Natural killer cell treated with Interleukin-12 subunit alpha and Interleukin-12 subunit beta and Interleukin-15 and Interleukin-18, amount 100 ng/mL, for 72 hours (primary cell): ENCODE measurements at places on chromosomes 5 and 9.

DNA sequence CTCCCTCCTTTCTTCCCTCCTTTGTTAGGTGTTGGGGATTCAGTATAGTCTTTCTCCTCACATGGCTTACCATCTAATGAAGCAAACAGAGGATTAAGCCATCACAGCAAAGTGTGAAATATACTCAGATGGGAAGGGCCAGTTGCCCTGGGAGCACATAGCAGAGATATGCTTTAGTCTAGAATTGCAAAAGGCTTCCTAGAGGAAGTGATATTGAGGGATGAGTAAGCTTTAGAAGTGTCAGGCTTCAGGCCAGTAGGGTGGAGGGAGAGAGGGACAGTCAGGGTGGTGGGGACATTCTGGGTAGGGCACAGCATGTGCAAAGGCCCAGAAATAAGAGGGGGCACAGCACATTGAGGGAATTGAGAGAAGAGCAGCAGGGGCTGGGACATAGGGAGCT, 46.2 kb upstream of the GLRA1 start:
- no peak for DNase-seq

DNA sequence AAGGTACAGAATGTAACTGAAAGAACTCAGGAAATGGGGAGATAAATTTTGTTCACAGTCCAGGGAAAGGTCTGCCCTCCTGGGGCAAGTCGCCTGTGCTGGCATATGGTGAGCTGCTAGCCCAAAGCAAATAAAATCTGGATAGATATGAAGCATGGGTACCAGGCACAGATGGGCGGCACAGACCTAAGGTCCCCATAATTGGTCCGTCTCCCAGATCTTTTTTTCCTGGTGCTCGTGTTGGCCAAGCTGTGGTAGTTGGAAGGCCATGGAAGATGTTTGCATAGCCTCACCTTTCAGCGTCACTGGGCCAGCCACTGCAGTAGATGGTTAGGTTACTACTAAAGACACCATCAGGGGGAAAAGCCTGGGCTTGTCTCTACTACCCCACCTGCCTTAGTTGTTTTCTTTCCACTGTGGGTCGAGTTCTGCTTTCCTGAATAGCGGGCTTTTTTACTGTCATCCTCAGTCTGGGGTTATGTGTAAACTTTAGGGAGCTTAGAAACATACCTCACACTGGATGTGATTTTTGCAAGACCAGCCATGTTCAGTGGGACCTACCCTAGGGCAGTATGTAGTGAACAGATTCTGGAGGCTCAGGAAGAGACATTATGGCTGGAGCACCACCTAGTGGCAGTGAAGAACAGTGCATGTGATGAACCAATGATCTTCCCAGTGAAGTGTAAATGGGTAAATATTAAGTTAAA, 24.2 kb upstream of the GLRX start:
- DNase-seq, result peak; percentile 75

- no peak for DNase-seq
Measured at GRCh38 chr9:97660340-97660739, 26.7 kb downstream of the NCBP1 start.

DNA sequence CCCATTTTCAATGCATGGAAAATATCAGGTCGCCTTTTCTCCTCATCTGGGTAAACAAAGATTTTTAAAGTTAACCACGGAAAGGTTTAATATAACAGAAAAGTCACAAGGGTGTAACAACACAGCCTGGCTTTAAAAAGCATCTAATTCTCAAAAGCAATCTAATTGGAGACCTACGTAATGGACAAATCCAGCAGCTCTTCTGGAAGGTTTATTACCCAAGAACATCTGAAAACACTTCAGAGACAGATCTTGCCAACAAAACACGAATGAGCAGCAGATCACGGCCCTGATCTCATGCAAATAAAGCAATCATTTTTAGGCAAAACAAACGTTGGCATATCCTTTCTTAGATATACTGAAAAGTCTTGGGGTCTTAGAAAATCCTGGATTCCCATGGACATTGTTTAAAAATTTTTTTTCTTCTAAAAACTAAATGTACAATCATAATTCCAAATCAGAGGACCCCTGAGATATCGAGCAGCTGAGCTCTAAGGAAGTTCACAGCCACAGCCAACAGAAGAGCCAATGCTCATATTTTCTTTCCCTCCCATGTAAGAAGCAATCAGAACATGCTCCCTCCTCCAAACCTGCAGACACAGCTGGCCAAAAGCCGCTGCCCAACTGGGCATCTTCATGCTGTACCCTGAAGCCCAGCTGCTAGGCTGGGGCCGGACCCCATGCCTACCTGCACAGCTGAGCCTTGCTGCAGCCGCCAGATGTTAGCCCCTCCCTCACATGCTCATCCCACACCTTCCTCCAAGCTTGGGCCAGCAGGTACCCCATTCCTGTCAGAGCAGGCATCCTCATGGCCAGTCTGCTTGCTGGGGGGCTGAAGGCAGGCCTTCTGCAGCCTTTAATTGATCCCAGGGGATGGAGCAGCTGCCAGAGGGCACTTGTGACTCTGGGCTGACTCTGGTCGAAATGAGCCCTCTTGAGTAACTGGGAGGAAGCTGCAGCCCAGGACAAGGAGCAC, 11.2 kb downstream of the ANKS6 start:
- DNase-seq, result no peak
